ENCODE measurements at places on chromosomes 3 and 15. TPM values are rescaled to one million over a fixed set of nuclear protein-coding genes. Genes with fewer than 3 reads are reported as not detected.

Gene PARP15
- 87.0 TPM for total RNA-seq

DNA sequence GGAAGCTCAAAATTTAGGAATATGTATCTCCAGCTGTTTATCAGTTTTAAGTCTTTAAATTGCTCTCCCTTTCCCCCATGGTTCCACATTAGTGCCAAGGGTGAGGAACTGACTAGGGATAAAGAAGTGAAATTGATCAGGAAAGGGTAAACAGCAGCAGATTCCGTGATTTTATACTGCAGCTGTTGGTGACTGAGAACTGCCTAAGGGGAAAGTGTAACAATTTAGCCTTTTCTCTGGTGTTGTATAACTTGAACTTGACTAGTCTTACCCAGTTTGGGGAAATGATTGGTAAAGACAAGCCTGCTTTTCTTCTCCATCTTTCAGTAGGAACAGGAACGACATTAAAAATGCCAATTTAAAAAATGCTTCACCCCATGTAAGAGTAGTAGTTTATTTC lies 5.0 kb downstream of the SPRED1 start:
- no peak for DNase-seq

DNA sequence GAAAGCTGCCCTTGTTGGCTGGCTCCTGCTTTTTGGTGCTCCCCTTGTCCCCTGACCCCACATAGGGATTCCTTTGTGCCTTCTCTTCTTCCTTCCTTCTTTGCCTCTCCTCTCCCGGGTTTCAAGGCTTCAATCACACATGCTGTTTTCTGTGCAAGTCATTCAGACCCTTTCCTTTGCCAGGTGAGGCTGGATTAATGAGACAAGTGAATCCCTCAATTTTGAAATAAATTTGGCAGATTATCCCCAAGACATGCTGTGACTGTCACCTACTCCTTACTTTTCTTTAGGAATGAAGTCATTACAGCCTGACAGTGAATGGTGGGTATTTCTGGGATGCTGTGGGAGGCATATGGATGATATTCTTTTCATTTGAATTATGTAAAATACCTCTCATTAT lies 259.0 kb upstream of the RGMA start:
- no peak for DNase-seq

Gene ACKR4
- total RNA-seq, result 0.27 TPM

Gene RARB
- total RNA-seq, result not detected

- no peak for DNase-seq
These were observed 173.2 kb downstream of the APBA2 start for GRCh38 chr15:29058903-29059539.

- DNase-seq, result no peak
These were observed 132.2 kb upstream of the SLC24A5 start for GRCh38 chr15:47988564-47988963.

Gene TRIM69
- total RNA-seq, result 50.5 TPM

DNA sequence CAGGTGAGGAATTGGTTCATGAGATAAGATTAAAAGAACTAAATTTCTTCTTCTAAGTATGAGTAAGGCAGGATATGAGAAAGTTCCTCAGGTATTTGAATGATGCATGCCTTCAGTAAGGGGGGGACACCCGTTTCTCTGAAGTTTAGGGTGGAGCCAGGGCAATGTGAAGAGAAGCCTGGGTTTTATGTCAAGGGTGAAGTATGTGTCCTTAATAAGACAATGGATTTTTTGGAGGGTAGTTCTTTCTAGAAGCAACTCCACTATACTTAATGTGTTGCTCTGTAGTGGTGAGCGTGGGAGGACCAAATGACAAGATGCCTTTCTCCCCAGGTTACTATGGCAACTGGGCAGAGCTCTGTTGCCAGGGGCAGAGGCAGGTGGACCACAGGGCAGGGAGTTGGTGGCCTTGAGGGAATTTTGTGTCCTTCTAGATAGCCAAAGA lies 44.0 kb downstream of the PHLDB2 start:
- peak; percentile 40 for DNase-seq

DNA sequence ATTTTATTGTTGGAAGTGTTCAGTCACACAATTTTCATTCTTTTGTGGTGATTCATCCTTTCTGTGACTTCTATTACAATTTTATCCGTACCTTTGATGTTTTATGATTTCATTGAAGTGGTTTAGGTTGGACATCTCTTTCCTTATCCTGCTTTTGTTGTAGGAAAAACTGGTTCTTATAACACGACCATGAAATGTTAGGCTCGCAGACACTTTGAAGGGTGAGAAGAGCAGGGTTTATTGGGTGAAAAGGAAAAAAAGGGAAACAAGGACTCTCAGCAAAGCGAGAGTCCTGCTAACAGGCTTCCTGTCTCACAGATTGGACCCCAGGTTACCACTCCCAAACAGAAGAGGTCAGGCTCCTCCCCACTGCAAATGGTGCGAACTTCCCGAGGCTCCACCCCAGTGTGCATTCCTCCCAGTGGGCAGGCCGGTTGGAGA lies 257.4 kb downstream of the STXBP5L start:
- DNase-seq, result no peak

DNA sequence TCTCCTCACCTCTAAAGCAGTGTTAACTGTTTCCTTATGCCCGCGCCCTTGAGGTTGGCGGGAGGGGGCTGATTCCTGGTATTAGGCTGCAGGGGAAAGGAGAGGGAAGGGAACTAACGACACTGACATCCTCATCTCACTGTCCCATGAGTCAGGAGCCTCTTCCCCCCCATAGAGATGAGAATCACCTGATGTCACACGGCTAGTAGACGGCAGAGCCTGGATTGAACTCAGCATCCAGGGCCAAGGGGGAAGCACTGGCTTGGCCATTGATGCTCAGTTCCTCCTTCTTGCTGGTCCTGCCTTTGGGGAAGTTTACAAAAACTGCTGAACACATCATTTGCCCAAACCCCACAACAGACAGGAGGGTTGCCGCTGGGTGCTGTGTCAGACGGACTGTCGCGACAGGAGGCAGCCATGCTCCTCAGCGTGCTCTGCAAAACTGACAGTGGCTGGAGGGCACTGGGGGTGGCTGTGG lies 38.5 kb downstream of the IDH2 start:
- no peak for DNase-seq

Gene CORO2B
- not detected for total RNA-seq

GRCh38 chr15:83287541-83288027 lies 3.1 kb upstream of the BNC1 start:
- no peak for DNase-seq

Gene SEMA7A
- total RNA-seq, result 5.0 TPM

DNA sequence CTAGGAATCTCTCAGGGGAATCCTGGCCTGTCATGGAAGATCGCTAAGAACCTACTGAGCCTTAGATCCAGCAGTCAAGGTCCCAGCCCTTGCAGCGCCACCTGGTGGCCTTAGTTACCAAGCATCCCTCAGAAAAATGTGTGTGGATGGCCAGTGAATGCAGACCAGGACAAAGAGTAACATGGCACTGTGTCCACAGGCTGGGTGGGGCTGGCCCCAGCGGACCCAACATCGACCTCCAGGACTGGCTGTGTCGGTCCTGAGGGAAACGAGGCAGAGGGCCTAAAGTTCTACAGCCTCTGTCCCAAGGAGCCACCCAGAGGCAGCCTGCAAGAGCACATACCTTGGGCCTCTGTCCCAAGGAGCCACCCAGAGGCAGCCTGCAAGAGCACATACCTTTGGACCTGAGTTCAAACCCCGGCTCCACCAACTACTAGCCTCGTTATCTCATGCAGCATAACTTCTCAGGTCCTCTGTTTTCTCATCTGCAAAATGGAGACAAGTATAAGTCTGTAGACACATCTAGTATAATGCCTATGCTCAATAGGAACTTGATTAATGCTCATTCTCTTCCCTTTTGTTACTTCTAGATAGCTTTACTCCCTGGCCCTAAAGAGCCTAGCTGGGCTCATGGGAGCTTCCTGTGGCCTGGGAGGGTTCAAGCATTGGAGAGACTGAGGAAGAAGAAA lies 57.5 kb upstream of the HERC1 start:
- DNase-seq, result peak; percentile 69

Gene DNAH12
- total RNA-seq, result 0.22 TPM

DNA sequence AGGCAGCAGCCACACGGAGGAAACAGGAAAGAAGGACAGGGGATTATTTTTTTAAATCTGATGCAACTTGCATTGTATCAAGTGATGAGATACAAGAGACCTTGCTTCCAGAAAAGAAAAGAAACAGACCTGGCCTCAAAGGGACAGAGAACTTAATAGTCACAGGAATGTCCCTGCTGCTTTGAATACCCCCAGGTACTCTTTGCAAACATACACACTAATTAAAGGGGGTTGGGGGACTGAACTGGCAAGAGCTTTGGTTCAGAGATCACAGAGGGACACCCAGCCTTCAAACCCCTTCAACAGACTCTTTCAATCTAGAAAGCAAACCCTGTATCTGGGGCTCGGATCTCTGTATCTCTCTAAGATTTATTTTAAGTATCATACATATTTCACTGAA lies 18.0 kb downstream of the TNIK start:
- DNase-seq, result no peak

GRCh38 chr3:194690501-194691372 lies 5.1 kb downstream of the FAM43A start:
- DNase-seq, result no peak

Gene CPN2
- not detected for total RNA-seq

DNA sequence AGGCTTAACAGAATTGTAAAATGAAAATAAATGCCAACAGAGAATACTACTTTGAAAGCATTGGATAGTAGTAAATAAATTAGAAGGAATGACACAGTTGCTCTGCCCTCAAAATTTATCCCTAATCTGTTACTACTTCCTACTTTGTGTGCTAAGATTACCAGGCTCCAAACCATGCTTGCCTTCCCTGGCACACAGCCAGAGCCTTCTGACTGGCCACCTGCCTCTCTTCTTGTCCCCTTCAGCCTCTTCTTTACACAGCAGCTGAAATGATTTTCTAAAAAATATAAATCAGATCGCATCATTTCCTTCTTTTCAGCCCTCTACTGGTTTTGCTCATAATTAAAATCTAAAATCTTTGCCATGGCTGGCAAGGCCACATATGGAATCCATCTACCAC lies 334.1 kb downstream of the FHIT start:
- no peak for DNase-seq

Gene SLC6A20
- not detected for total RNA-seq

DNA sequence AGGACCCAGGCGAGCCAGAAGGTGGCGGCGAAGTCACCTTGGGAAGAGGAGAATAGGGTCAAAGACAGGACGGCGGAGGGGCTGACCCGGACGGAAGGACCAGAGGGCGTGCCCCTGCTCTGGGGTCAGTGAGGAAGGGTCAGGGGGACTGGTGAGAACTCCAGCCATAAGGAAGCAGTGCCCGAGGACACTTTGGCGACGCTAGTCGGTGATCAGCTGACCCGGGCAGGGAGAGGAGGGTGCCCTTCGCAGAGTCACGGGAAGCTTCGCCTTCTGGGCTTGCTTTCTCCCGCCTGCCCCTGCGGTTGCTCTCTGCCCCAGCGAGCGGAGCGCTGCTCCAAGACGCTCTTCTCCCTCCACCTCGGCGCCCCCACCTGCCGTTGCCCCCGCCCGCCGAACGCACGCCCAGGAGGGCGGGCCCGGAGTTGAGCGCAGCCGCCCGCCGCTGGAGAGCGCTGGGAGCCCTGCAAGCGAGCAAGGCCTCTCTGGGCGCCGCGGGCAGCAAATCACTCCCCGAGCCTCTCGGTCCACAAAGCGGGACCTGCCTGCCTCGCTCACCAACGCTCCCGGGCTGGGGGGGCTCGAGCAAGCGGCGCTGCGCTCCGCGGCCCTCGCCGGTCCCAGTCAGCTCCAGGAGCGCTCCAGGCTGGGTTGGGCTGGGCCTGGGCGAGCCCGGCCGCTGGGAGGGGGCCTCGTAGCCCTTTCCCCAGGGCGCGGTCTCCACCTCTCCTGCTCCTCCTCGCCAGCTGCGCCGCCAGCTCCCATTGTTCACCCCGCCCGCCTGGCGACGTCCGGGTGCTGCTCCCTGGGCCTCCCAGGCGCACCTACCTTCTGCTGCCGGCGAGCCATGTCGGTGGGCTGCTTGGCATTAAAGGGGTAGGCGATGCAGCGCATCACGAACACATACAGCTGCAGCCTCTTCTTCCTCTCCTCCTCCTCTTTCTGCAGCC lies 1.2 kb downstream of the CADPS start:
- no peak for DNase-seq

Gene SAMD7
- total RNA-seq, result not detected

Gene NEK11
- total RNA-seq, result 3.3 TPM

GRCh38 chr3:177307391-177307790 lies 110.1 kb upstream of the TBL1XR1 start:
- peak; percentile 24 for DNase-seq

DNA sequence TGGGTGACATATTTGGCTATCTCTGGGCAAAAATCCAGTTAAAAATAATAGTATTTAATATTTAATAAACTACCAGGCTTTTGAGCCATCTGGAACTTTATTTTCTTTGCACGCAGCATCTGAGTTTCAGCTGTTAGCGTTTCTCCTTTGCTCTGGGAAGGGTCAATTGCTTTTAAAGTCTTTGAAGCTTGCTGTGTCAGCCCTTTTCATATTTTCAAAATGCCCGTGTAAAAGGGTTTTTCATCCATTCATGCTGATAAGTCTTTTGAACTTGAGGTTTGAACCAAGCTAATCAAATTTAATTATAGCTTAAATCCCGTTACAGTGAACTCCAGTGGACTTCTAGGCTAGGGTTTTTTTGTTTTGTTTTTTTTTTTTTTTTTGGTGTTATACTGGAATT lies 79.1 kb downstream of the SLC25A26 start:
- no peak for DNase-seq

Gene ZBBX
- not detected for total RNA-seq

Gene GATA2
- 6.2 TPM for total RNA-seq

- DNase-seq, result no peak
These were observed 148.0 kb downstream of the TPRA1 start for GRCh38 chr3:127442506-127442905.

DNA sequence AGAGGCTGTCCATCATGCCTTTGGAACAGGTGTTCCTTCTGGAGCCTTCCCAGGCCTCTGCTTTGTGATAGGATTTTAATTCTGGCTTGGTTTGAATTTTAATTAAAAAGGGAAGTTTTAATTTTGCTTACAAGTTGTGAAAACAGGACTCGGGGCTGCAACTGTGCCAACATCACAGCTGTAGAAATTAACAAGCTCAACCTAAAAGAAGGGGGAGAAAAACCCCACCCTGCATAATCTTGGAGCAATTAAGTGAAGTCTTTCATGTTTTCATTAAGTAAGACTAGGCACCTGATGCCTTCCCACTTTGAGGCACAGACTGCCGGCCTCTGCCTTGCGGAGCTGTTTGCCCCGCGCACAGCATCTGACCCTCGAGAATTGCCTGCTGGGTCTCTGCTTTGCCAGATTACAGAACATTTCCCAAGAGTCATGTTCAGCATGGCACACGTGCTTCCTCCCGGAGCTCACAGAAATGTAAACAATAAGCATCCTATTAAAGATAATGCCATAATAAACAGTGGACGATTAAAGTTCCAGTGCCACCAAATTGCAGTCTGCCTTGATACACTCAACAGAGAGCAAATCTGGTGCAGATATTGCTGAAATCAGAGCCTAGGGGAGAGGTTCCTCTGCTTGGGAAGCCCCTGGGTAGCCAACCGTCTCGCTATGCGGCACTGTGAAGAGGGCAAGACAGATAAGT lies 364.2 kb downstream of the LRTM1 start:
- no peak for DNase-seq

DNA sequence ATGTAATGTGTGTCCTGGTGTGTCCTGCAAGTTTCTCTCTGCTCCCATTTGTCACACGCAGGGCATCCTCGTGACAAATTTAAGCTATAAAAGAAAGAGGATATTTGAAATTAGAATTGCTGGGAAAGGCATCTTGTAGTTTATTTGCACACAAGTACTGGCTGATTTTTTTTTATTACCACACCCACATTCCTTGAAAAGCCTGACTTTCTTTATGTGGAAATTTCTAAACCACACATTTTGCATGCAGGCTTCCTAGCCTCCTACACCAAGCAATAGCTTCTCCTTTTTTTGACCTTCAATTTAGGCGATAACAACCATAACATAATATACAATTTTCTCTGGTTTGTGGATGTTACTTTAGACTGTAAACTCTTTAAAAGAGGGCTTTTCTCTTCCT lies 126.1 kb downstream of the SERPINI1 start:
- no peak for DNase-seq

All from CD4-positive, CD25-positive, alpha-beta regulatory T cell (primary cell).